Cerebellar cortex (tissue), 1 donor: ENCODE measurements at places on chromosomes 11 and 22.

GRCh38 chr11:94884376-94884775 lies 89.0 kb downstream of the CWC15 start:
- DNase-seq, result no peak

DNA sequence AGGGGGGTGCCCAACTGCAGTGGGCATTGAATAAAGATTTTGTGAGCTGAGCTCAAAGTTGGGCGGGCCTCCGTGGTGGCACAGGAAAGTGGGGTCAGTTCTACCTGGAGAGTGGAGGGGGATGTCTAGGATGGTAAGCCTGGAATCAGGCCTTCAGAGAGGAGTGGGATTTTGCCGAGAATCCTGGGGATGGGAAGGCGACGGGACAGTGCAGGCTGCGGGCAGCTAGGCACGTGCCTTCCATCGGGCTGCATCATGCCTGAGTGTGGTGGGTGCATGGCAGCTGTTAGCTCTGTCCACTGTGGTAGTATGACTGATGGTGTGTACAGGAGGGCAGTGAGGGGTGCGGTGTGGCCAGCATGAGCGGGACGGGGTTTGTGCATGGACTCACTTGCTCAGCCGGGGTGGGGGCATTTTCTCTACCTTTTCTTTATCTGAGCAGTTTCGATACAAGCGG lies 3.6 kb downstream of the SHANK3 start:
- no peak for DNase-seq

DNA sequence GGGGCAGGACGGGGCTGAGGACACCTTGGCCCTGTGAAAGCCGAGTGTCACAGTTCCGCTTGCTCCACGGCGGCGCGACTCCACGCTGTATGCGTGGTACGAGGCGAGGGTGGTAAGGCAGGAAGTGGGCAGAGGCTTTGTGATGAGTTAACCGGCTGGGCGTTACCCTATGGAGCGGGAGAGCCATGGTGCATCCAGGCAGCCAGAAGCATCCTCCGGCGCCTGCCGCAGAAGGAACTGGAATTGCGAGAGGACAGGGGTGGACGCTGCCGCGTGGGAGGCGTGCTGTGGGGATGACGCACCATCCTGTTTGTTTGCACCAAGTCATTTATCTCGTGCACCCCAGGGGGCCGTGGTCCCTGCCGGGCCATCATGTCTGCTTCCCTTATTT lies 643.9 kb downstream of the BRD1 start:
- DNase-seq, result no peak

DNA sequence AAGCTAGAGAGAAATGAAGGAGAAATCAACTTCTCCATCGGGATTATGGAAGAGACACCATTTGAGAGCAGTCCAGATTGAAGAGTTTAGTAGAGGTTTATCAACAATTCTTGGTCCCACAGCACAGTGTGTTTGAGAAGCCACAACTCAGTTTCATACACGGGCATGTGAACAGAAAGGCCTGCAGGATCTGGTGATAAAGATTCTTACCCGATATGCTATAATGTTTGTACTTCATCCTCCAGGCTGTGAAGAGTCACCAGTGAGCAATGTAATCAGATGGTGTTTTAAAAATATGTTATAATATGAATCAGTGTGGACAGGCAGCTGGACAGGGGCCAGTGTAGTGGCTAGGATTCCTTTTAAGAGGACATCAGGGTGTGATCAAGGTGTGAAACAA lies 29.7 kb upstream of the VWA5A start:
- no peak for DNase-seq

DNA sequence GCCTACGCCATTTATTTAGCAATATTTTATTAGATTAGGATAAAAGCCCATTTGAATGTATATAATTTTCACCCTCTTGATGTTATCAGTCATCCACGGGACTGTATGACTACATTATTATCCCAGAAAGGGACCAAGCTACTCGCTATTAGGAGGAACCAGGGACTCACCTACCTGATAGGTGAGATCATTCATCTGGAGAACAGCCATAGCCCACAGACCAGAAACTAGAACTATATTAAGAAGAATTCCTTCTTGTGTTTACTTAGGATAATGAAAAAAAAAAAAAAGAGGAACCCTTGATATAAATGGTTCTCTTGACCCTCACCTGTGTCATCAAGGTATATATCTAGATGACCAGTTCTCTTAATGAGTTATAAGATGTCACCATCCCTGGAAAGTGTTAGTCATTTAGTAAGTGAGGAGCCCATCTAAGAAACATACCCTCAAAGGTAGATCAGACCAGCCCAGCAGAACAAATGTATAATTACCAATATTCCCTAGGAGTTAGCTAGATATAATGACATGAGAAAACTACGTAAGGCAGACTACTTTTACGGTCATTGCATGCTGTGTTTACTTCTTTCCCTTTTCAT lies 8.0 kb downstream of the SIK3 start:
- DNase-seq, result no peak

- no peak for DNase-seq
Observed at GRCh38 chr11:810040-810567, 337 bp downstream of the RPLP2 start.

DNA sequence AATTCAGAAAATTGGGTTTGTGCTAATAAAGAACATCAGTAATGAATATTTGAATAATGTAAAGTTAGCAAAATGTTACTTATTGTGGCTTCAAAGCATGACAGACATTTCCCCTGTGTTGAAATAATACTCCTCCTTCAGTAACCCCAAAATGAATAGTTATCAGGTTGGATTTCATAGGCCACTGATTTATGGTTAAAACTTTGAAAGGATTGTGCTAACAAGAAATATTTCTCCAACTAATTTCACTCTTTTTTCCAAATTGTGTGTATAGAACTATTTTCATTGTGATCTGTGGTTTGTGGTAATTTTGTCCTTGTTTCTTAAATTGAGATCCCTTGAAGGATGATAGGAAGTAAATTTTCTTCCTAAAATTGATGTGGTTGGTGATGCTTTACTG lies 7.9 kb downstream of the DDX10 start:
- no peak for DNase-seq
